ENCODE measurements at places on chromosomes 4 and X. TPM values are rescaled to one million over a fixed set of nuclear protein-coding genes. Genes with fewer than 3 reads are reported as not detected.

KANTR gene
- total RNA-seq, result 7.6 TPM

SPANXA2 gene
- not detected for total RNA-seq

MTCP1 gene
- total RNA-seq, result 9.9 TPM

PLXNB3 gene
- 14.1 TPM for total RNA-seq

DCAF8L2 gene
- total RNA-seq, result not detected

DNA sequence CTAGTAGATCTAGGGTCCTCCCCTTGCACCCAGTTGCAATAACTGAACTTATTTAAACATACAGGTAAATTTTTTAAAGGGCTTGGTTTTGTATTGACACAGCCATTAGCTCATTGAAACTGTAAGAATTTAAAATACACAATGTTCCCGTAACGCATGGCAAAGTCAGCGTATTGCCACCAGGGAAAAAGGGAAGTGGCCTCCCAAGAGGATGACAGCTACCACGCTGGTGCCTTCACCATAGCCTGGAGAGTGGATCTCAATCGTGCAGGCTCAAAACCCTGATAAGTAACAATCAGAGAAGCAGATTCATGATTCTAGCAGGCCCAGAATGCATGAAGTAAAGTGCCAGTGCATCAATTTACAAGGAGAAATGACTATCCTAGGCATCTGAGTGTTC is 49.4 kb upstream of the RELL1 start:
- no peak for DNase-seq

DNA sequence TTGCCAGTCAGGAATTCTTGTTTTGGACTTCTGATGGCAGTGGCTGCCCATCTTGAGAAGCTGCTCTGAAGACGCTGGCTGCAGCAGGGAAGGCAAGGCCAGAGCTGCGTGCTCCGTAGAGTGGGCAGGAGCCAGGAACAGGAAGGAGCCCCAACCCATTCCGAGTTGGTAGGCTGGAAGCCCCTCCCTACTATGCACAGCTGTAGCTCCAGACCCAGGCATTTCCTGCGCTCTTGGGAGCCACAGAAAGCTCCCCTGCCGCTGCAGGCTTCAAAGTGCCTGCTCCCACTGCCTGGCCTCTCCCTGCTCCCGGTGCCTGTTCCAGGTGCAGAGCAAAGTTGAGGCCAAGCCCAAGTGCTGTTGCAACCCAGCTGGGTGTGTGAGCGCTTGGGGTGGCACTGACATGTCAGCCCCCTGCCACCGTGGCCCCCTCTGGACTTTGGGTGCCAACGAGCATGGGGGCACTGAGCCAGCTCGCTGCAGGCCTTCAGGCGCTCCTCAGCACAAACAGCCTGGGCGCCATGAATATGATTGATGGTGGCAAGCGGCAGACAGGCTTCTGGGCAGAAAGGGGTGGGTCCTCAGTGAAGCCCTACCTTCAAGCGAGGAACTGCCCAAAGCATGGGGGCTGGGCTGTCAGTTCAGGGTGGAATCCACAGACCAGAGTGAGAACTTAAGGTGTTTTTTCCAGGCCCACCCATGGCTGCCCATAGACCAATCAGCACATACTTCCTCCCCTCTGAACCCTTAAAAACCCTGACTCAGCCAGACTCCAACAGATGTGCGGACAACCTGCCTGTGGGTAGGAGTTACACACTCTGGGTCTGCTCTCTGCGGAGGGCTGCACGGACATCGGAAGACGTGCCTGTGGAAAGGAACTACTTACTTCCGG is 677.2 kb upstream of the INTU start:
- no peak for DNase-seq

All from dermis blood vessel endothelial cell (primary cell).